Hematopoietic multipotent progenitor cell (in vitro differentiated cells): ENCODE measurements at places on chromosomes 12 and 14. TPM values are rescaled to one million over a fixed set of nuclear protein-coding genes. Genes with fewer than 3 reads are reported as not detected.

GRCh38 chr12:124914392-124915238 is at the start of gene UBC:
TSS of gene UBC (minus strand) at chr12:124914650. CDS start at chr12:124913771, 879 bp downstream.
- DNase-seq, result peak; percentile 97

- no peak for DNase-seq
Observed at GRCh38 chr14:94412671-94413638, 24.6 kb upstream of the SERPINA1 start.

DNA sequence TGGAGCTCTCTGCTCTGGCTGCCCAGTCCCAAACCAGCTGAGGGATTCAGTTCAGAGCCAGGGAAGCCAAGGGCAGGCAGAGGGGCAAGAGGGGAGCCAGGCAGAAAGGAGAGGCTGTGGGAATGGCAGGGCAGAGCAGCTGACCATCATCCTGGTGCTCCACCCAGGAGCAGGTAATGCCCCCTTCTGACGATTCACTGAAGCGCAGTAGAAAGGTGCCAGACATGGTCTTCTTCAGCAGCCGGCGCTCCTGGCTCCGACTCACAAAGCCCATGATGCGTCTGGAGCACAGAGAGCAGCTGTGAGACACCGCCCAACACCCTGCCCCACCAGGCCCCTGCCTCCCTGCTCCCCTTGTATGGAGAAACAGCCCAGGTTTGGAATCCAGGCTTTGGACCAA is 8.0 kb downstream of the IL23A start:
- DNase-seq, result no peak

DNA sequence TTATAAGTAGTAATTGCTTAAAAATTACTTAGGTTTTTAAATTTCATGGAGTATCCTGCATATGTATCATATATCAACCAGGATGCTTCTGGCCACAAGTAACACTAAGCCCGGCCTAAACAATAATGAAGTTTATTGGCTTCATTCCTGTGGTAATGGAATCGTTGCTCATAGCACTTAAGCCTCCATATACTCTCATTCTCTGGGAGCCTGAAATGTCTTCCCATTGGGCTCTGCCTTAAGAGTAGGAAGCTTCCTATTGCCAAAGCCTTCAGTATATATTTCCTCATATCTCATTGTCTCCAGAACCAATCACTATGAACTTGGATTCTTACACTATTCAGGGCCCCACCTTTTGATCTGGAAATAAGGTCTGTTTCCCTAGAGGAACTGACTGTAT is 83.8 kb upstream of the DNM1L start:
- DNase-seq, result no peak

GRCh38 chr12:65199604-65200003 is 30.2 kb downstream of the LEMD3 start:
- no peak for DNase-seq

DNA sequence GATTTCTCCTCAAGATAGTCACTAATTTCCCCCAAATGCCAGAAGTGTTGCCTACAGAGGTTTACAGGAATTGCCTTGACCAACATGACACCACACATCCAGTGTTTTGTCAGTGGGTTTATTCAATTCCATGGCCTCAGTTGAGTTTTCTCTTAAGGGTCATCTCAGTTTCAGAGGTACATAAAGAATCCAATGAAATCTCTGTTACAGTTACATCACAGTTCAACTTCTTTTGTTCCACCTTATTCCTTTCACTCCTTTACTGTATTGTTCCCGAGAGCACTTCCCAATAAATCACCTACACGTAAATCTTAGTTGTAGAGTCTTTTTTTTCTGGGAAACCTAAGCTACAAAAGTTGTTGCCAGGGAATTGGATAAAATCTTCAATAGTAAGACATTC is 73.6 kb upstream of the GARIN6 start:
- no peak for DNase-seq

GRCh38 chr12:12812618-12813119 is 477 bp upstream of the DDX47 start:
- DNase-seq, result no peak

DNA sequence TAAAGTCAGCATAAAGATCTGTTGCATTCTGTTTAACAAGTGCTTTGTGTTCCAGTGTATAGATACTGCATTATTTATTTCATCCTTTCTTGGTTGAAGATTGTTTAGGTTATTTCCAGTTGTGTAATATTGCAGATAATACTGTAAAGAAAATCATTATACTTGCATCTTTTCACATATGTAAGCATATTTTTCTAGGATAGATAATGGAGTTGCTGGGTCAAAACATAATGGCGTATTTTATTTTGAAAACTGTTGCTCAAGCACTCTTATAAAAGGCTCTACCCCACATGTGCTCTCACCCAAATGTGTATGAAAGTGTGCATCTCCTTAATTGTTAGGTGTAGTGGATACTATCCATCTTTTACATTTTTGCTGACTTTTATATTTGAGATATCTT is 274.4 kb downstream of the FBXL14 start:
- DNase-seq, result no peak

DNA sequence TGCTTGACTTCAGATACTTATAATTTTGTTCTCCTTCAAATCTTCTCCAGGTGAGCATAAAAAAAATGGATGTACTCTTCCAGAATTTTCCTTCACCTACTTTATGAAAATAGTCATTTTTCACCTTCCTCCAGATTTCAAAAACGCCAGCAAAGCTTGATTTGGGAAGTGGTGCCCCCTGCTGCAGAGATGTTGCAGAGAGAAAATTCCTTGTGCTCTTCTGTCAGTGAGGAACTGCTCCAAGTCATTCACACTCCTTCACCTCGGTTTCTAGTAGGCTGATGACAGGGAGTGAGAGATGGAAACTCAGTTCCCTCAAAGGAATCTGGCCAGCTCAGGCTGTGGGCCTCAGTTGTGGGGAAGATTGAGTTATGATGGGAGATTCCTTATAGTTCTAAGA is 24.2 kb upstream of the RNASE3 start:
- DNase-seq, result no peak

GRCh38 chr14:38721822-38722431 is 381.1 kb downstream of the SEC23A start:
- DNase-seq, result peak; percentile 81

- no peak for DNase-seq
Observed at GRCh38 chr12:76546889-76547288, 12.7 kb downstream of the OSBPL8 start.

DNA sequence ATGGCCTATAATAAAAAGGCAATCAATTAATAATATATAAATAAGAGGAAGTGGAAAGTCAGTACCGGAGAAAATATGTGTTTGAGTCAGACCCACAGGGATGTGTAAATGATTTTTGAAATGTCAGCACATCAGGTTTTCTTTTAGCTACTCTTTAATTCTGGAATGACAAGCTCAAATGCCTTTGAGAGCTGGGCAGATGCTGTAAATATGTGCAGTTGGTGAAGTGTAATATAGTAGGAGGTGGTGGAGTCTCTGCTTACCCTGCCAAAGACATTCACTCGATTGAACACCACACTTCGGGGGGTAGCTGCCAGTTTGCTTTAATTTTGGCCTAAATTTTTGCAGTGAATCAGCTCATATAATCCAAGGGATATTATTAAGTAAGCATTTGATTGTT is 93.0 kb downstream of the PLEKHA5 start:
- DNase-seq, result no peak

- peak; percentile 45 for DNase-seq
Observed at GRCh38 chr12:110073049-110073831, 24.9 kb upstream of the C12orf76 start.

DNA sequence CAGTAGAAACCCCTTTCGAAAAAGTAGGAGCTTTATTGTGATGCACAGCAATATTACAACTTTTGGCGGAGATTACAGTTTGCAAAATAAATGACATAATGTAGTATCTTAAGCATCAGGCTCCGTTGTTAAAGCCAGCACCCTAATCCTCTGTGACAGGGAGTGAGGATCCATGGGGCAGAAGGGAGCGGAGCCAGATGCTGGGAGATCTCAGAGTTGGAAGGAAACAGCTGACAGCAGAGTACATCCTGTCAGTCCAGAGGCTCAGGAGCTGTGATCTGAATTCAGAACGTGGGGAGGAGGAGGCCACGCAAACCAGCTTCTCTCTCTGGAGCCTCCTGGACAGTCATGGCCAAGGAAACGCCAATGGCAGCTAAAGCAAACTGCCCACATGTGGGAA is 55.7 kb downstream of the TMTC1 start:
- DNase-seq, result no peak

DNA sequence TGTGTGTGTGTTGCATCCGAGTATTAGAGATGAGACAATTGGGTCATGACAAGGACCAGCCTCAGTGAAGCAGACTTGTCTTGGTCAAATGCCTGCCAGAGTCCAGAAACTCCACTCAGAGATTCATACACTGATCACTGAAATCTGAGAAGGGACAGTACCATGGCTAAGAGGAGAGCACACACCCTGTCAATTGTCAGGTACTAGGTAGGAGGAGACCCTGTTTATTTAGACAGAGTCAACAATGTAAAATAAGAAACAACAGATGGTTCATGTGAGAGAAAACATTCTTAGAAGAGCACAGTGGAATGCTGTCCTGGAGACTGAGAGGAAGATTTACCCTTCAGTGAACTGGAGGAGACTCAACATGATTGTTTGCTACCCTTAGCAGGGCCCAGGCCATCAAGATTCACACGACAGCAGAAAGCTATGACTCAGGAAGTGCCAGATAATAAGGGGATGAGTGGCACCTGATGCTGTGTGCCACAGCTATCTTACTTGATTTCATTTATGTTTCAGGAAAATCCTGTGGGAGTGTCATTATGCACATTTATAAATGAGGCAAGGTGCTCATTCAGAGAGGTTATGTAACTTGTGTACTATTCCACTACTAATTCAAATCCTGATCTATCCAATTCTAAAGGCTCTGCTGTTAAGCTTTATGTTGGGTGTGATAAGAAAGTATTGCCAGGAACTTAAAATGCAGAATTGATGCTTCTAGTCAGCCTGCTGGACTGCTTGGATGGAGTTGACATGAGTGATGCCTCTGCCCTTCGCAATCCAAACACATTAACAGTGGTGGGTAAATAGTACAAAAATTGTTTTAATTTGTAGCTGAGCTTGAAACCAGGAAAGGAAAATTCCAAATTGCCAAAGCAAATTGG is 136.6 kb upstream of the NEDD1 start:
- no peak for DNase-seq

DNA sequence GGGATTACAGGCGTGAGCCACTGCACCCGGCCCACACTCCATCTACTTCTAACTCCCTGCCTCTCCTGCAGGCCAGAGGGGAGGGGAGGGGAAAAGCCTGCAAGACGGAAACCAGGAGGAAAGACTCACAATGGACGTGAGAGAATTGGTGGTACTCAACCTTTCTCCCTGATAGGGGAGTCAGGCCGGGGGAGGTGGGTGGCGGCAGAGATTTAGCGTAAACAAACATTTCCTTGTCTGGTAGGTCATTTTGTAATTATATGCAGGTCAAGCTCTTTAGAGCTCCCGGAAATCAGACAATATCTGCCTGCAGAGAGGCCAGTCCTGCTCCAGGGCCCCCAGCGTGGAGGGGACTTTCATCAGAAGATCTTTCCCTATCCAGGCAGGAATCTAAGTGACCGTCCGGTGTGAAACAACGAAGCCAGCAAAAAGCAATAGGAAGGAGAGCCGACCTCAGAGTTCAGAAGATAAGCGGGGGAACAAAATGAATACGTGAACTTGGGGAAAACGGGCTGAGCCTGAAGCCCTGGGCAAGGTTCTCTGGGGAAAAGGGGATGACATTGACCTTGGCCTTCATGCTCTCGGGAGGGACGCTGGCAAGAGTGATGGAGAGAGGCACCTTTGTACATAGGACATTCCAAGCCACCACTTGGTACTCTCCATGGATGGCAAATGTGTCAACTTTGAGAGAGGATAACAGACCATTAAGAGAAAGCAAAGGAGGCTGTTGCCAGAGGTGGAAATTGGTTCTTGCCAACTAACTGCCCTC is 62.3 kb downstream of the SPRING1 start:
- DNase-seq, result no peak

- peak; percentile 51 for DNase-seq
Observed at GRCh38 chr14:105315211-105315721, 718 bp downstream of the PACS2 start.

DNA sequence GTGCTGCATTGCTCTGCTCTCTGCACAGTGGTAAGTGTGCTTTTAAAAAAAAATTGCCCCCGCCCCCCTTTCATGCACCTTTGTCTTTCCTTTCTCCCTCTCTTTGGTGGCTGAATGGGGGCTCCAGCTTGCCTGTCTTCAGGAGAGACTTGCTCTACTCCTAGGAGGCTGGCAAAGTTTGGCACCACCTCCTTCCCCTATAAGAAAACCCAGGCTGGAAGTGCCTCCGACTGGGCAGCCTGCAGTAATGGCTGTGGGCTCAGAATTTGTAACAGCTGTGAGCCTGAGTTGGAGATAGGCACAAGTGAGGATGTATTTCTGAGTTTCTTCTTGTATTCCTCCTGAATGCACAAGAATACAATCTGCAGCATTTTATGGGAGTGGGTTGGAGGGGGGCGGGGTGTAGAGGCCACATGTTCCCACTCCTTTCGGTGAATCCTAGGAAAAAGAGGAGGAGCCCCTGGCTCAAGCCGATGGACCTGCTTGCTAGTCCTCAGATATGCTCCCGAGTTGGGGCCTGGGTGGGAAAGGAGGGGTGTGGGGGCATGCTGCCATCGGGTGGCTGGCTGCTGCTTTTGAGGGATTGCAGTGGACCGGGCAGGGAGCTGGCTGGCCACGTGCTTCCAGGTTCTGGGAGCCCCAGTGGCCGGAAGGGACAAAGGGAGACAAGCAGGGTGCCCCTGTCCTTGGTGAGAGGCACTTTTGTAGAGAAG is 124.3 kb downstream of the TSPAN9 start:
- no peak for DNase-seq

- DNase-seq, result no peak
Observed at GRCh38 chr12:73656375-73656774, 881.3 kb upstream of the ATXN7L3B start.

DNA sequence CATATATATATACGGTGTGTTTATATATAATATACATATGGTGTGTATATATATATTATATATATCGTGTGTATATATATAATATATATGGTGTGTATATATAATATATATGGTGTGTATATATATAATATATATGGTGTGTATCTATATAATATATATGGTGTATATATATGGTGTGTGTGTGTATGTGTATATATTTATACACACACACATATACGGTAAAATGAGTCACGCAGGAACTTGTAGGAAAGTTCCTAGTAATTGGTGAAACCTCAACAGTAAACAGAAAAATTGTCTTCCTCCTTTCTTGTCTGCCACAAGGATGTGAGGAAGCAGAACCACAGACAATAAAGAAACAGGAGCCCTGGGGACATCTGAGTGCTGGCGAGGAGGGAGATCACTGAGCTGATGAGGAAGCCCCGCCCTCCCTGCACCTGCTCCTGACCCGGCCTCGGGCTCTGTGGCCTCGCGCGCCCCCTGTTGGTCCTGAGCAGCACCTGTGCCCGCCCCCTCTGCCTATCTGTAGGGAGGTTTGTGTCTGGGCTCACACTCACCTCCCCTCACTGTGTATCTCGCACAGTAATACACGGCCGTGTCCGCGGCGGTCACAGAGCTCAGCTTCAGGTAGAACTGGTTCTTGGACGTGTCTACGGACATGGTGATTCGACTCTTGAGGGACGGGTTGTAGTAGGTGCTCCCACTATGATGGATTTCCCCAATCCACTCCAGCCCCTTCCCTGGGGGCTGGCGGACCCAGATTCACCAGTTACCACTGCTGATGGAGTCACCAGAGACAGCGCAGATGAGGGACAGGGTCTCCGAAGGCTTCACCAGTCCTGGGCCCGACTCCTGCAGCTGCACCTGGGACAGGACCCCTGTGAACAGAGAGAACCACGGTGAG is 1079.4 kb downstream of the TMEM121 start:
- DNase-seq, result peak; percentile 84

- peak; percentile 48 for DNase-seq
Observed at GRCh38 chr12:2795291-2796186, 769 bp downstream of the FKBP4 start.

PPFIA2 gene
- not detected for total RNA-seq

RNFT2 gene
- total RNA-seq, result 2.2 TPM

THAP2 gene
- 1.6 TPM for total RNA-seq

FERMT2 gene
- under 0.01 TPM for total RNA-seq

RAPGEF3 gene
- total RNA-seq, result 15.6 TPM
